Stimulated activated CD4-positive, alpha-beta T cell treated with anti-CD3 and anti-CD28 coated beads, Interleukin-1b, Interleukin-23, amount 100 ng/mL, for 1 hour (primary cell): ENCODE measurements at places on chromosomes 11 and 22.

- DNase-seq = no peak
Measured at GRCh38 chr22:47515384-47516125, 753.1 kb downstream of the TBC1D22A start.

GRCh38 chr22:23110190-23110921 is 31.4 kb downstream of the RSPH14 start:
- no peak for DNase-seq

DNA sequence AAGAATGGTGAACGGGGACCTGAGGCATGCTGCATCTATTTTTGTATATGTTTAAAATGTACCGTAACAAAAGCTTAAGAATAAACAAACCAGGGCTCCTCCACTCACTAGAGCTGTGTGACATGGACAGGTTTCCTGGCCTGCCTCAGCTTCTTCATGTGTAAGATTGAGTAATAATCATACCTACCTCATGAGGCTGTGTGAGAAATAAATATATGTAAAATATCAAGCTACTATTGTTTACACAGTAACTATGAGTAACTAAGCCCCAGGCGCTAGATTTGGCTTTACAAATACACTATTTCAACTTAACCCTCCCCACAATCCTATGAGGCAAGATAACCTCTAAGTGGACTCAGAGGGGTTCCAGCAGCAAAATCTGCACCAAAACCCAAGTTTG is 66.4 kb downstream of the SMCO4 start:
- no peak for DNase-seq

DNA sequence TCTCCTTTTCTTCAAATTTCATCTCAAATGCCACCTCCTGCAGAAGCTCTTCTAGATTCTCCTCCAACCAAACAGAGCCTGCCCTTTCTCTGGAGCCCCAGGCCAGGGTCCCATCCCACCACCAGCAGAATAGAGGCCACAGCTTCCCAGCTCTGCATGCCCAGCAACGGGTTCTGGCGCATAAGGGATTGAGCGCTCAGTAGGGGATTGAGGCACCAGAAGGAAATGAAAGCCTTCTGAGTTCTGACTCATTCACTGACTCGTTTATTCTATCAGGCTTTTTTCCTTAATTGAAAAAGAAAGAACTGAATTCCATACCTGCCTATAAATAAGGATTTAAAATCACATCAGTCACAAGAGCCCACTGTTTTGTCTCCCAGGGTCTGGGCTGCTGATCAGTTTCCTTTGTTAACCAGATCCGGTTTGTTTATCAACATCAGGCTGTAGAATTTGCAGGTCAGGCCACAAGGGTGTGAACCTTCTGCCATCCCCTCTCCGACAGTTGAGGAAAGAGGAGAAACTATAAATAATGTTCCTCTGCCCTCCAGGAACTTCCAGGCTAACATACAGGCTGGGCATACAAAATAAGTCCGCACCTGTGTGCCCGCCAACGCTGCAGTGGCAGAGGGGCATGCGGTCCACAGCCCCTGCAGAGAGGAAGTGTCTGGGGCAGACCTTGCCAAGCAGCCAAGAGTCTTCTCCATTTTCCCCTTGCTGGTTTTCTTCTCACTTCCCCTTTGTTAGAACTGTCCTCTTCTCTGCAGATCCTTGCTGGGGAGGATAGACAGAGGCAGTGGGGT is 63.5 kb upstream of the PRDM11 start:
- DNase-seq = no peak

DNA sequence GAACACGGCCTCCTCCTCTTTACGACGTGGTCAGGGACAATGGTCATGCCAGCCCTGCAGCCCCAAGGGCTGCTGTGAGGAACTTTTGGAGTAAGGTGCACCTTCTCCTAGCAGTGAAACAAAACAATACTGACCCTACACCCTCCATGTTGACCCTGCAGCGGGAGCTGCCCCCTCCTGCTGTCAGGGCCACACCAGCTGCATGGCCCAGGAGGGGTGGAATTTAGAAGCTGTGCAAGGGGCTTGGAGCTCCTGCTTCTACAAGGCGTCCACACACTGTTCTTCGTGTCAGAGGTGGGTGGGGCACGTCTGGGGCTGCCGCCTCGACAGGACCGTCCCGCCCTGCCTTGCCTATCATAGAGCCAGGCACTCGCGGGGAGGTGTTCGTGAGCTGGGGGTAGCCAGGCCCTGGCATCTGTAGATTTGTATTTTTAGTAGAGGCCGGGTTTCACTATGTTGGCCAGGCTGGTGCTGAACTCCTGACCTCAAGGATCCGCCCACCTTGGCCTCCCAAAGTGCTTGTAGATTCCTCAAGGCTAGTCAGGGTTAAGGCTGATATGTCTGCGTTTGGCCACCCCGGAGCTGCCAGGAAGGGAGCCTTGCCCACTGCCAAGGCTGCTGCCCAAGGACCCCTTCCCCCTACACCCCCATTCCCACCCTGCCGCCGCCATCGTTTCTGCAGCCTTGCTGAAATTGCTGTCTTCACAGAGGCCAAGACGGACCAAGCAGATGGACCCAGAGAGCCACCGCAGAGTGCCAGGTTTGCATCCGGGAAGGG is 15.9 kb downstream of the INCENP start:
- DNase-seq = no peak

GRCh38 chr11:6219359-6219758 is 14.0 kb downstream of the C11orf42 start:
- DNase-seq = no peak

GRCh38 chr11:8100158-8100557 is 19.1 kb downstream of the TUB start:
- DNase-seq = no peak

DNA sequence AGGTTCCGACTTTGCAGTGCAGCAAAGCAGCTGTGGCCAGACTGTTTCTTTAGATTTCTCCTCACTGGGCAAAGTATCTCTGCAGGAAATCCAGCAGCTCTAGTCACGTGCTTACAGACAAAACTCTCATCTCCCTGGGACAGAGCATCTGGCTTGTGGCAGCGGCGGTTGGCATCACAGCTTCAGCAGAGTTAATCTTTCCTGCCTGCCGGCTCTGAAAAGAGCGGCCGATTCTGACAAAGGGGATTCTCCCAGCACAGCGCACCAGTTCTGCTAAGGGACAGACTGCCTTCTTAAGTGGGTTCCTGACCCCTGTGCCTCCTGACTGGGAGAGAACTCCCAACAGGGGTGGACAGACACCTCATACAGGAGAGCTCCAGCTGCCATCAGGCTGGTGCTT is 1357.3 kb upstream of the TENM4 start:
- no peak for DNase-seq

GRCh38 chr11:18671246-18671645 is 27.3 kb upstream of the TMEM86A start:
- DNase-seq = no peak

DNA sequence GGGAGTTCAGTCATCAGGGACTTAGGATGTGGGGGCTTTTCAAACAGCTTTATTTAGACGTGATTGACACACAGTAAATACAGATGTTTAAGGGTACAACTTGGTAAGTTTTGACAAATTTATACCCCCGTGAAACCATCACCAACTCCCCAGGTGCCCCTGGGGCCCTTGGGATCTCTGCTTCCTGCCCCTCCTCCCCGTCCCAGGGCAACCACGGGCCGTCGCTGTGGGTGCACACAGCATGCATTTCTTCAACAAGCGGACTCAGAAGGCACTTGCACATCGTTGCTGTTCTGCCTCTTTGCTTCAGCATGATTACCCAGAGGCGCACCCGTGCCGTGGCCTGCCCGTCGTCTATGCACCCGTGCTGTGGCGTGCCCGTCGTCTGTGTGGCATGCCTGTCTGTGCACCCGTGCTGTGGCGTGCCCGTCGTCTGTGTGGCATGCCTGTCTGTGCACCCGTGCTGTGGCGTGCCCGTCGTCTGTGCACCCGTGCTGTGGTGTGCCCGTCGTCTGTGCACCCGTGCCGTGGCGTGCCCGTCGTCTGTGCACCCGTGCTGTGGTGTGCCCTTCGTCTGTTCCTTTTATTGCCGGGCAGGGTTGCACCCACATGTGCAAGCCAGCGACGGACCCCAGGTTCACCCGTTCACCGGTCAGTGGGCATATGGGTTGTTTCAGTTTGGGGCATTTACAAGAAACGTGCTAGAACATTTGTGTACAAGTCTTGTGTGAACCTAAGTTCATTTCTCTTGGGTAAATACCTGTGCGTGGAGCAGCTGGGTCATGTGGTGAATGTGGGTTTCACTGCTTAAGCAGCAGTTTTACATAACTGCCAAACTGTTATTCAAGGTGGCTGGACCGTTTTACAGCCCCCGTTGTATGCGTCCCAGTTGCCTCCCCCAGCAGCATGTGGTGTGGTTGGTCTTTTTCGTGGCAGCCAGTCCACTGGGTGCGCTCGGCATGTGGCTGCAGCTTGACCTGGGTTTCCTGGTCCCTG is 8.3 kb downstream of the CD81 start:
- DNase-seq = no peak

- no peak for DNase-seq
Measured at GRCh38 chr22:49993649-49994360, 18.8 kb downstream of the IL17REL start.

DNA sequence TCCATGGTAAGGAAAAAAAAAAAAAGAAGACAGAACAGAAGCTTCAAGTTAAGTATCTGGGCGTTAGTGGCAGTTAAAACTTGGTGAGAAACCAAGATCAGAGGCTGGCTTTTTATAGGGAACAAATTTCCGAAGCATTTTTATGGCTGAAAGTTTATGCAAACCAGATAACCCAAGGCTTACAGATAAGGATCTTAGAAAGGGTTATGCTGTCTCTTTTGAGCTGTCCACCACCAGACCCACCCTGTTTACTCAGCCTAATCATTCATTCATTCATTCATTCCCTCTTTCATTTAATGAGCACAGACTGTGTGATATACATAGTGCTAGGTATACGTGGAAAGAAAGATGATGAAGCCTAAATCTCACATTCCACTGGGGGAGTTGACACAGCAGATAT is 89.5 kb downstream of the ME3 start:
- no peak for DNase-seq

- DNase-seq = no peak
Measured at GRCh38 chr11:68099474-68100405, 21.4 kb downstream of the CHKA start.

DNA sequence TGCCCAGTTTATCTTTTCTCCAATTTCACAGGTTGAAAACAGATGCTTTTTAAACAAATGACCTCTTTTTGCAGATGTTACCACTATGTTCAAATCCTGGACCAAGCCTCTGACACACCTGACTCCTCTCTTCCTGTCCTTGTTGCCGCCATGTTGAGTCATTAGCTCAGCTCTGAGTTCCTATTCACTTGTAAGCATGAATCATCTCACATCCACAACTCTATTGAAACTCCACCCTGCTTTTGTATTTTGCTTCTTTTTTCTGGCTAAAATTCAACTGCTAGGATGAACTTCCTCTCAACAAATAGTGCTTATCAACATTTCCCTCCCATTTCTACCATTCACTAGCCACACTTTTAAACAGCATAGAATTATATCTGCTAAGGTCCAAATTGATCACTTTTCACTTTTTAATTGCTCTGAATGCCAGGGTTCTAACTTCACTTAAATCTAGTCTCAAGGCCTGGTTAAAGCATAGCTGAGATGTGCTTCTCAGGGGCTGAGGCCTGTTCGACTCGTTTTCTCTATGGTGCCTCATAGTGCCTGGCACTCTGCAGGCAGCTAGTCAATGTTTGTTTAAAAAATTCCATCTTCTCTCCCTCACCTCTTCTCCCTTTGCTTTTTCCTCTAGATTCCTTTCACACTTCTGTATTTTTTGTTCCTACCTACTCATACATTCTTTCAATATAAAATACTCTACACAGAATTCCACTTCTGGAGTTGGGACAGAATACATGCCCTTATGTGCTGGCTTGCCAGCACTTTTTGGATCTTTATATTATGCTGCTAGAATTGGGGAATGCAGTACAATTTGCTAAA is 3.9 kb downstream of the JOSD1 start:
- no peak for DNase-seq

GRCh38 chr11:80424012-80424695 is 983.3 kb upstream of the TENM4 start:
- DNase-seq = no peak

- no peak for DNase-seq
Measured at GRCh38 chr11:18853086-18853720, 61.6 kb upstream of the PTPN5 start.

DNA sequence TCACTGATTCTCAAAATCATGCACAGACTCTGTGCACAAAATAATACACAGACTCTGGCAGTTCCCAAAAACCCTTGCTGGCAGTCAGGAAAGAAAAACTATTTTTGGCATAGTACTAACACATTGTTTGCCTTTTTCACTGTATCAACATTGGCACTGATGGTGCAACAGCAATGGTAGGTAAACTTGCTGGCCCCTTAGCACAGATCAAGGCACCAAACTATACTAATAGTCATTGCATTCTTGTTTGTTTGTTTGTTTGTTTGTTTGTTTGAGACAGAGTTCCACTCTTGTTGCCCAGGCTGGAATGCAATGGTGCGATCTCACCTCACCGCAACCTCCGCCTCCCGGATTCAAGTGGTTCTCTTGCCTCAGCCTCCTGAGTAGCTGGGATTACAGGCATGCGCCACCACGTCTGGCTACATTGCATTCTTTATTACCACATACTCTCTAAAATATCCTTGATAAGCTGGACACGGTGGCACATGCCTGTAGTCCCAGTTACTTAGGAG is 81.0 kb upstream of the SLC6A5 start:
- DNase-seq = no peak

DNA sequence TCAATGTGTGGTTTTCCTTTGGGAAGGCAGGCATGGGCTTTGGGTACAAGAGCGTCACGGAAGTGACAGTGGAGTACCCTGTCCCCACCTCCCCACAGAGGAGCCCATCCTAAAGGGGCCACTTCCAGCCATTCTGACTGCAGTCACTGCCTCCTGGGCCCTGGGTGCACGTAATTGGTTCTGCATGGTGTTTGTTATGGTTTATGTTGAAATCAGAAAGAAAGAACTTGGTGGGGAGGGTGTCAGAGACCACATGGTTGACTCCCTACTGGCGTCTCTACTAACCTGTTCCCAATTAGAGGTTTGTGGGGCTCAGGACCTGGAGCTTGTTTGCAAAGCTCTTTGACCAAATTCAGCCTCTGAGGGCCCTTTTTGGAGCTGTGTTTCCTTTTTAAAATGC is 40.8 kb downstream of the RIBC2 start:
- DNase-seq = no peak

DNA sequence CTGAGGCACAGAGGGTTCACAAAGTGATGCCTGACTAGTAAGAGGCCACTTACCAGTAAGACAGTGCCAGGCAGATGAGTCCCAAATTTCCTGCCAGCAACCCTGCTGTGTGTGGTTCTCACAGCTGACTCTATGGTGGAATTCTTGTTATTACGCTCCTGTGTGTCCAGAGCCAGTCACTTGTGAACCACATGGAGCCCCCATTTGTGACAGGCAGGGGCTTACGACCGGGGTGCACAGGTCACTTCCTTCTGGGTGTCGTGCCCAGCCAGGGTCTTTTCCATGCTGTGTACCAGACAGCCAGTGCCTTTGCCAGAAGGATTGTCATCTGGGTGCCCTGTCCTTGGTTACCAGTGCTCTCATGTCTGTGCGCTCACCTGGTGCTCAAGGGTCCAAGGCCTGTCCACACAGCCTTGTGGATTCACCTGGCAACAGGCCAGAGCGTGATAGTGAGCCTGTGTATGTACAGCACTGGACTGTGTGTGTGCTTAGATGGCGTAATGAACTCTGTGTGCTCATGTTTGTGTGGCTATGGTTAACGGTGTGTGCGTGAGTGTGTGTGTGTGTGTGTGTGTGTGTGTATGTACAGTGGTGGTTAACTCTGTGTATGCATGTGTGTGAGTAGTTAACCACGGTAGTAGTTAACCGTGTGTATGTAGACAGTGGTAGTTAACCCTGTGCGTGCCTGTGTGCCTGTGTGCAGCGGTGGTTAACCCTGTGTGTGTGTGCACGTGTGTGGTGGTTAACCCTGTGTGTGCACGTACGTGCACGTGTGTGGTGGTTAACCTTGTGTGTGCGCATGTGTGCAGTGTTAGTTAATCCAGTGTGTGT is 18.6 kb downstream of the GRAMD4 start:
- DNase-seq = no peak

- no peak for DNase-seq
Measured at GRCh38 chr11:63670433-63671321, 499 bp downstream of the ATL3 start.
